MV-4-11 (cell line): ENCODE measurements at places on chromosomes 4 and X.

- DNase-seq: peak; percentile 12
These were observed 649 bp upstream of the VBP1 start for GRCh38 chrX:155215443-155216178.

- no peak for DNase-seq
These were observed 58.6 kb upstream of the UGT8 start for GRCh38 chr4:114539985-114540384.

DNA sequence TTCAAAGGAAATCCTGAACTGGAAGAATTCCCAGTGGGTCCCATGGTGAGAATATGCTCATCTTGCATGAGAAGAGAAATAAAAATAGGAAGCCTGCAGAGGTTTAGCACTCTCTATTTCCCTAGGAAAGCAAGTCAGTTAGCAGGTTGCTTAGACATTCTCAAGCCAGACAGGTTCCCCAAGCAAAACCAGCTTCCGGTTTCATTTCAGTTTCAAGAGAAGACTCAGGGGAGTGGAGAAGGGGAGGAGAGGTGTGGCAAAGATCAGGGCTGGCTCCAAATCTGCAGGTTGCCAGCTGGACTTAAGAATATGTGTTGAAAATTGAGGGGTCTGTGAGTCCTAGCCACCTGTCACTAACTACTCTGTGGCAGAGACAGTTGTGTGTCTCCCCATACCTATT, 107.5 kb downstream of the CLNK start:
- DNase-seq: no peak

DNA sequence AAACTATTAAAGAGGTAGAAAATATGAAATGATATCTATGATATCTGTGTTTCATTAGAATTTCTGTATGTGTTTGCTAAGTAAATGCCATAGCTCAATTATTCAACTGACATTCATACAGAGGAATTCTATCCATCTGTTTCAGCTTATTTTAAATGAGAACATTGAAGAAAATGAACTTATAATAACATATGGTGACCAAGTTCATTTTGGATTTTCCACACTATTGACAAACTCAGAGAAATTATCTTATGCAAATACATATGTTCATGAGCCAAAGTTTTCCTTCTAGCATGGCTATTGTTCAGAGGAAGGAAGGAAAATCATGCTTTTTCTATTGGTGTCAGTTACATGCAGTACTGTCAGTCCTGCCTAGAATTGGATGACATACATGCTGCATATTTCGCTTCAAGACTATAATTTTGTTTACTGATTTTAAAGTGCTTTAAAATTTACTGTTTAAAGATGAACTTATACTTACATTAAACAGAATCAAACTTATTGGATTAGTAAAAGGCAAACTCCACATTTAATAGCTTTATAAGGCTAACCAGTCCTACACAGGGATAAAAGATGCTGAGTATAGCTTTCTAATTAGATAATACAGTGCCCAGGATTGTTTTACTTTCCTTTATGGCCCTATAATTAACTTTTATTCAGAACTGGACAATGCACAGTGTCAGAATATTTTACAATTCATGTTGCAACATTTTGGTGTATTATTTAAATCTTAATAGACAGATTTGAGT, 646.2 kb downstream of the TRAM1L1 start:
- no peak for DNase-seq

GRCh38 chrX:11968991-11969390, 169.3 kb upstream of the FRMPD4 start:
- no peak for DNase-seq

GRCh38 chr4:81606166-81606565, 134.5 kb upstream of the RASGEF1B start:
- no peak for DNase-seq

- no peak for DNase-seq
These were observed 84.1 kb downstream of the NHS start for GRCh38 chrX:17459008-17459611.

DNA sequence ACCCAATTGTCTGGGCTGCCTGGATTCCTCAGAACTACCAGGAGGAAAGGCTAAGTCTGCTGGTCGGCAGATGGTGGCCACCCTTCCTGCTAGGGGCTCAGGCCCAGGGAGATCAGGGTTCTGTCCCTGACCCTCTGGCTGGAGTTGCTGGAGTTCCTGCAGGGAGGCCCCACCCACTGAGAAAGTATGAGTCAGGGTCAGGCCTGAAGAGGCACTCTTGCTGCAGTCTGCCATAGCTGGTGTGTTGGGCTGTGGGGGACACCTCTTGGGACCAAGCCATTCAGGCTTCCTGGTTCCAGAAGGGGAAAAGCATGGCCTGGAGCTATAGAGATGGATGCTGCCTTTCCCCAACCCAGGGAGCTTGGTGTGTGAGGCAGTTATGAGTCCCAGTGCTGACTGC, 40.4 kb upstream of the PCDH18 start:
- DNase-seq: no peak

- no peak for DNase-seq
These were observed 23.5 kb upstream of the CXCL13 start for GRCh38 chr4:77582156-77582555.

- DNase-seq: no peak
These were observed 102.5 kb downstream of the DDIT4L start for GRCh38 chr4:100087743-100088142.

DNA sequence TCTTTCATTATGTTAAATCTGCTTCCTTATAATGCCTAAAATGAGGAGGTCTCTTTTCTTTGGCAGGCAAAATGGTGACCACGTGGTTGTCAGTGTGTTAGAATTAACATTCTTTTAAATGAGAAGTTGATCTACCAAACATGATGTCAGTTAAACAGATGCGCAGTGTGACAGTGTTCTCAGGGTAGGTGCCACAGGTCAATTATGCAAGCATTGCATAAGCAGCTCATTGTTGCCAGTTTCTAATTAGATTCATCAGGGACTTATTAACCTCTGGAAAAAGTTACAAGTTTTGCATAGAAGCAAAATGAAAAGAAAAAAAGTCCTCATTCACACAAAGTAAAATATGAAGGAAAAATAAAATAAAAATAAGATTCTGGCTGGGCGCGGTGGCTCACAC, 324.1 kb upstream of the GALNT7 start:
- no peak for DNase-seq

GRCh38 chr4:125505621-125506020, 190.9 kb downstream of the FAT4 start:
- no peak for DNase-seq

DNA sequence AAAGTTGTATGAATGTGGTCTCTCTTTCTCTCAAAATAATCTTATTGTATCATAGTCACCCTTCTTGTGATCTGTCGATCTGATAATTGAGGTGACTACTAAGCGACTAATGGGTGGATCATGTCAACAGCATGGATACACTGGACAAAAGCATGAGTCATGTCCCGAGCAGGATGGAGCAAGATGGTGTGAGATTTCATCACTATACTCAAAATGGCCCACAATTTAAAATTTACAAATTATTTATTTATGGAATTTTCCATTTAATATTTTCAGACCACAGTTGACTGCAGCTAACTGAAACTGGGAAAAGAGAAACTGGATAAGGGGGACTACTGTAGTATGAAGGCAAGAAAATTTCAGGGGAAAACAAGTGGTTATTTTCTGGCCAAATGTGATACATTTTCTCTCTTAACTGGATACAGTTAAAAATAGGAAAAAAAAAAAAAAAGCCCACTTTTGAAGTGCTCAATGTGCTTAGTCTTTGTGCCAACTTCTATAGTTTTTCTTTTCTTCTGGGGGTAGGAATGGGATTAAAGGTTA, 25.3 kb downstream of the FAM241A start:
- DNase-seq: peak; percentile 49

GRCh38 chrX:71859637-71860036, 51.0 kb upstream of the NHSL2 start:
- DNase-seq: peak; percentile 1

GRCh38 chr4:175413561-175413960, 398.5 kb downstream of the GPM6A start:
- no peak for DNase-seq

DNA sequence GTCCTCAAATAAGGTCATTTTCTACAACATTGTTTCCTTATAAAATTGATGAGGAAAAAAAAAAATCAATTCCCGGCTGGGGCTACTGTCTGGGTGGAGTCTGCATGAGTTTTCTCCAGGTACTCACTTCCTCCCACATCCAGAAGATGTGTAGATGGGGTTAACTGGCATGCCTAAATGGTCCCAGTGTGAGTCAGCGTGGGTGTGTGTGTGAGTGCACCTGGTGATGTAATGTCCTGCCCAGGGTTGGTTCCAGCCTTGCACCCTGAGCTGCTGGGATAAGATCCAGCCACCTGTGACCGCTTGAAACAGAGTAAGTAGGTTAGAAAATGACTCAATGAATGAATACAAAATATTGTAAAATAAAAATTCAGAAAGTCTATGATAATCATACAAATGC, 11.1 kb downstream of the USP26 start:
- no peak for DNase-seq

GRCh38 chrX:2897311-2897689, 31.8 kb downstream of the ARSD start:
- DNase-seq: no peak

GRCh38 chrX:118577041-118577440, 81.4 kb downstream of the DOCK11 start:
- DNase-seq: no peak

DNA sequence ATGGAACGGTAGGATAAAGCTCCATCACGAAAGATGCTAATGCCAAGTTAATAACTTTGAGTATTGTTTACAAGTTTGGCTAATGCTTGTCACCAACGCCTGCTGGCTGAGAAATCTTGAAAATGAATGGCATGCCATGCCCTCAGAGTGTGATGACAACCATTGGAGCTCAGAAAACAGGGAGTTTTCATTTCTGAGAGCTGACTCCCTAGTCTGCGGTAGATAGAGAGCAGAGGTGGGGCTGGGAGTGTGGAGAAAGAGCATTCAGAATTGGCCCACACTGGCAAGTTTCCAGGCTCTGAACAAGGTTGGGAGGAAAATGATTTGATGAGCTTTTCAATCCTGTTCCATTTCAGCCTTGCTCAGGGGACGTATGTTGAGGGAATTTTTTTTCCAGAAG, 183.9 kb downstream of the CPEB2 start:
- DNase-seq: no peak
